Stimulated activated CD8-positive, alpha-beta memory T cell treated with anti-CD3 and anti-CD28 coated beads, Interleukin-4, amount 100 ng/mL, for 1 hour (primary cell): ENCODE measurements at places on chromosomes 11 and 22.

- DNase-seq, result no peak
These were observed 100.2 kb upstream of the CHRM4 start for GRCh38 chr11:46491661-46492330.

- no peak for DNase-seq
These were observed 59.1 kb downstream of the WNT11 start for GRCh38 chr11:76147106-76147740.

GRCh38 chr11:70511345-70511744, 113.0 kb downstream of the CTTN start:
- no peak for DNase-seq

DNA sequence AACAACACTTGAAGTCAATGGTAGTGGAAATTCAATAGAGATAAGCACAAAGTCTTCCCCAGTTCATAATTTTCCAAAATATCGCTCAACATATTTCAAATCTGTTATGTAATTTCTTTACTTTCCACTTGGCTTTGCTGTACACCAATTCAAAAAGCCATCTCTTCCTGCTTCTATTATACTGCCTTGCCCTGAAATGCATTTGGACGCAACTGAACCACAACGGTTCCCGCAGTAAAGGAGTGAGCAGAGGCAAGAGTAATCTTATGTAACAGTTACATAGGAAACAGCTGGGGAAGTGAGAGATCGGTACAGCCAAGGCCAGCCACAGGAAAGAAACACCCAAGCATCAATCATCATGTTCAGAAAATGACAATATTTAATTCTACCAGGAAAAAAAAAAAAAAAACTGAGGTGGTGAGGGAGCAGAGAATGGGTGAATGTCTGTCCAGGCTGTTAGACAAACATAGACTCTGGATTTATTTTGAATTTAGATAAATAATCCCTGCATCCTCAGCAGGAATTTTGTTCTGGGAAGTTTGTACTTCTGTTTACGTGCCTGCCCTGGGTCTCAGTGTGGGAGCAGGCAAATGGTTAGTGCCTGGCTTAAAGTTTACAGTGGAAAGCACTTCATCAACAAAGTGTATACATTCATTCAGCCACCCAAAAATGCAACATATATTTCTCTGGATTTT, 392.2 kb downstream of the ETS1 start:
- DNase-seq, result no peak

DNA sequence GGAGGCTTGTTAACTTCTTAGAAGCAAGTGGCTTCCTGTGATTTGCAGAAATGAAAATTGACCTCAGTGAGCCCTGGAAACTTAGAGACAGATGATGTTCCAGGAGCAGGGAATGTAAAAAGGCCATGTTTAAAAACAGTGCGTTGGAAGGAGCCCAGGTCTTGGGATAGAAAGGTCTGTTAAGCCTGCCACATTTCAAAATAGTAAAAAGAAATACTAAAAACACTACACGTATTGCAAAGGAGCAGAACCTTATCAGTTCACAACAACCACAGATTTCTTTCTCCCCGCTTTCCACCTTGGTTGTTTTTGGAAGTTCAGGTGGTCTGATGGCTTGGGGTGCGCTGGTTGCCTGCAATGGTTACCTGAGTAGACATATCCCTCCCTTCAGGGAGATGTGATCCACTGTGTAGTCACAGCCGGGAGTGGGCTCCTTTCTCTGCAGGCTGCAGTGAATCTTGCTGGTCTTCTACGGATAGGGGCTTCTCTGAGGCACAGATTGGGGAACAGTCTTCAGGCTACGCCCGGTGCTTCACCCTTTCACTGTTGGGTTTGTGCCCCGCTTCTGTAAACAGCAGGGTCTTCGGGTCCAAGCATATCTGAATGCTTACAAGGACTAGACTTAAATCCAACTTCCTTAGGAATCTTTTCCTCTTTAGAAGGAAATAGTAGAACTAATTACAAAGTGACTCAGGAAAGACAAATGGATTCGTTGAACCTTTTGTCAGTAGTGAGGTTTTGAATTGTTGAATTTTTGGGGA, 1.9 kb downstream of the TEAD1 start:
- DNase-seq, result no peak

DNA sequence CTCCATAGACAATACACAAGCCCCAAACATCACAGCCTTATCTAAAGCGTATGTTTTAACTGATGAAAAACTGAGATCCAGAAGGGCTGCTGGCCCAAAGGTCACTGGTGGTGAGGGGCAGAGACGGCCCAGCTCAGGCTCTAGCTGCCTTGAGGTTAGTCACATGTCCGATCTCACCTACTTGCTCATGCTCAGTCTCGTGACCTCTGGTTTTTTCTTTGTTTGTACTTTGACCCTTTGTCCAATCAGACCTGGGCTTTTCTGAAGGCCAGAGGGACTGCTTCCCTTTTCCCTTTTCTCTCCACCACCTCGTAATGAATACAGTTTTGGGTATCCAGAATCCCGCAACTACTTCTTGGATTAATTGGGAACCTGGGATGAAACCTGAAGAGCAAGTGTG, 28.6 kb downstream of the MMP20 start:
- no peak for DNase-seq

DNA sequence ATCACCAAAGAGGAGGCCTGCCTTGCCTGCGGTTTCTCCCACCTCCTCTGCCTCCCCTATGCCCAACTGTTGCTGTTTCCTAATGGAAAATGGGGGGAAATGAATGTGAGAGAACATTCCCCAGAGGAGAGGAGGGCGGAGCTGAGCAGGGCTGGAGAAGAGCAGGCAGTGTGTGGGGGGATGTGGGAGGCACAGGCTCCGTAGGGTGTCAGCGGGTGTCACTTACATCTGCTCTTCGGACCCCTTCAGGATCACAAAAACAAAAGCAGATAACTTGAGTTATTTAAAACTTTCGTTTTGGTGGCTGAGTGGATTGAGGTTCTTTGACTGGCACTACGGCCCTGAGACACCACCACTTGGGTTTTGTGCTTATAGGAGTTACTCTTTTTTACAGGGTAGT, 93.8 kb downstream of the CEP164 start:
- no peak for DNase-seq

- DNase-seq, result no peak
These were observed 1.4 kb downstream of the TRIM34 start for GRCh38 chr11:5626196-5626595.

DNA sequence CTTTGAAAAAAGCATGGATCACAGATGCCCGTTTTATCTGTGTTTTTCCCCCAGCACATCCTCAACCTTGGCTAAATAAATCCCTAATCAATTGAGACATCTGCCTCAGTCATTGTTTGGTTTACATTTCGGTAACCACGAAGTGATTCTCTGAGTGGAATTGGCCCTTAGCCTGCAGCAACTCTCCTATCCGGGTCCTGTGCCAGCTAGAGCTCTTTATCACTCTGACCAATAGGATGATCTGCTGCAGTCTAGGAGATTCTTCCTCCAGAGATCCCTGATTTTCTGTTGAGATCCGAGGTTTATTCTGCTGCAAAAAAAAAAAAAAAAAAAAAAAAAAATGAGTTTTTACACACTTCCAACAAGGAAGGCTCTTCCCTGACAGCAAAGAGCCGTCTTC, 137.3 kb downstream of the KCNA4 start:
- DNase-seq, result no peak

- DNase-seq, result no peak
These were observed 3.2 kb downstream of the RPL27A start for GRCh38 chr11:8685820-8686219.

DNA sequence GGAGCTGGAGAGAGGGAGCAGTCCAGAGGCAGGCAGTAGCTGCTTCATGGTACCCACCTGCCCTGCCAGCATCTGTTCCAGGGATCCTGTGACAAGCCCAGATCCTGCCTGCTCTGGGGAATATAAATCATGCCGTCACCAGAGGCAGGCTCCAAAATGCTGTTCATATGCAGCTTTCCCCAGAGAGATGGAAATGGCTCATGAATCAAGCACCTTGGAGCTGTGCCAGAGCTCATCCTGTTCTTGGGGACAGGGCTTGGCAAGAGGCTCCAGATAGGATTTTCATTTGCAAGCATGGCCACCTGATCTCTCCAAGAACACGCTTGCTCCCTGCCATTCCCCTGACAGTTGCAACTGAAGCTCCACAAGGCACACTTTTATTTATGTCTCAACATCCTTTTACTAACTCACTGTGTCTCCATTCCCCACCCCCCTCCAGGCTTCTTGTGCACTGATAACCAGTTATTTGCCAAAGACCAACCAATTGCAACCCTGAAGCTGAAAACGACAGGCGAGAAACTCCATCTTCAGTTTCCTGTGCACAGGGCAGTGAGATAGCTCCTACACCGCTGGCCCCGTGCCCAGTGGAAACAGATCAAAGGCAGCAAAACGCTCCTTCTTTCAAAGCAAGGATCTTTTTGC, 115.8 kb upstream of the PITPNB start:
- no peak for DNase-seq

- no peak for DNase-seq
These were observed 3.1 kb upstream of the WT1 start for GRCh38 chr11:32438346-32438865.

GRCh38 chr11:72635933-72636332, 38.3 kb downstream of the PDE2A start:
- no peak for DNase-seq

DNA sequence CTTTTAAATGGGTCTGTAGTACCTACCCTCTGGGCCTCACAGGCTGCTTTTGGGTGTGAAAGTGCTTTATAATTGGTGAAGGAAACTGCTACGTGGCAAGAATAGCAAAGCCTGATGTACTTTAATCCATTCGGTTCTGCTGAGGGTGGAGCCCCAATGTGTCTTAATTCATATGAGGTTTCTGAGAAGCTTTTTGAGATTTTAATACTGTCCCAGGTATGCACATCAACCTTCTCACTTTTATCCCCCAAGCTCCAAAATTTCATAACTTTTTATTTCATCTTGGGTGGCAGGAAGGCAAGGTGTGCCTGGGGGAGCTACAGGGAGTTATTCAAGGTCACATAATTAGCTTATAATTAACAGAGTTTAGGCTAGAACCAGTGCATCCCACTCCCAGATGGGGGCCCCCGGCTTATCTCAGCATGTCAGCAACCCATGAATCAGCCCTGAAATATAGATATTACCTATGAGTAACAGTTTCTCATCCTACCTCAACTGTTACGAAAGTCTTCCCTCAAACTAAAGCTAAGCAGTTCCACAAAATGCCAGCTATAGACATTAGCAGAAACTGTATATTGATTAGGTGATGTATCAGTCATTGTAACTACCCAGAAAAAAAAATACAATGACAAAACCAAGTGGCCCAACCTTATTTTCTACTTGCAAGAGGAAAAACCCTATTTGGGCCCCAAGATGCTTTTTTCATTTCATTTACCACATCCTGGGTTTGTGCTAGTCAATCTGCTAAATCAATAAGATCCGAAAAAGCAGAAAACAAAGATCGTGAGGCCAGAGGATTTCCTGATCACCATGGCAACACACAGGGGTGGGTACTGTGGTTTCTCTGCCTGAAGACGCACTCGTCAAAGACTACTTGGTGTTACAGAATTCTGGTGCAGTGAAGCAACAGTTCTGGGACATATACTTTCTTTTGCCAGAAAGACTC, 26.7 kb downstream of the CD44 start:
- peak; percentile 47 for DNase-seq

- DNase-seq, result no peak
These were observed 8.1 kb downstream of the RELA start for GRCh38 chr11:65654375-65655349.

- no peak for DNase-seq
These were observed 8.8 kb upstream of the PLA2G3 start for GRCh38 chr22:31148953-31149627.

- DNase-seq, result no peak
These were observed 319.2 kb upstream of the CNTN5 start for GRCh38 chr11:98701541-98701940.

DNA sequence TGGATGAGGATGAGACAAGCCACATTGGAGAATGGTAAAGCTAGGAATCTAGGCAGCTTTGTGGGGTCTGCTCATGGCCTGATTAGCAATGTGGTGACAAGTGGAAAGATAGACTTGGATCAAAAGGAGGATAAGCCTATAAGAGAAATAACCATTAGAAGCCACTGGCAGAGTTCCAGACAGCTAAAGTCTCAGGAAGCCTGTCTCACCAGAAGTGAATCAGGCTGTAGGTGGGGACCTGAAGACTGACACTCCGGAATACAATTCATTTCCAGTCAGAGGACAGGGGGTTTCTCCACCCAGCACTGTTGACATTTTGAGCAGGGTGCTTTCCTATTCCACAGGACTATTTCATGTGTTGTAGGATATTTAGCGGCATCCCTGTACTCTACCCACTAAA, 129.7 kb downstream of the ARHGAP42 start:
- no peak for DNase-seq

- no peak for DNase-seq
These were observed 23.9 kb upstream of the CD44 start for GRCh38 chr11:35114906-35115687.

GRCh38 chr11:63766531-63767235, 1.9 kb downstream of the ZFTA start:
- no peak for DNase-seq

DNA sequence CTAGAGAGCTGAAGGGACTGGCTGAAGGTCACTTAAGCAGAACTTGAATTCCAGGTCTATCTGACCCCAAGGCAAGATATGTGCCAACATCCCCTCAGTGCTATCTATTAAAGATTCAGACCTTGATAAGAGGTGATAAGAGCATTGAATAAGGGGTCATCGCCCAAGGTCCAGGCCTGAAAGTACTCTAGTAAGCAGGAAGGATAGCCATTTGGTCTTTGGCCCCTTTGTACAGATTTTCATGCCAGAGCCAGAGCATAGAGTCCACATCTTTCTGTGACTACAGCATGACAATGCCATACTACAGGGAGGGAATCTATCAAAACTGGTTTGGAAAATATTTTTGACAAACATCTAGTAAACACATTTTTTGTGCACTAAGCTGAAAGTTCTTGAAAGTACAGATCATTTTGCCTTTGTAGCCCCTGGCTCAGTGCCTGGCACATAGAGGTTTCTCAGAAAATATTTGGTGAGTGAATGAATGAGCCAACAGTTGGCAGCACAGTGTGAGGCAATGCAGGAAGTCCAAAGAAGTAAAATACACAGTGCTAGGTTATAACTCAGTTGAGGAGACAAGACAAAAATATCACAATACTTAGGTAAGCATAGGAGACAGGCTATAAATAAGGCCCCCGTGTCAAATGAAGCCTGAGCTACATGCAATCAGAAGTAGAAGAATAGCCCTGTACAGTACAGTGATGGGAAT, 15.1 kb upstream of the RRAS2 start:
- no peak for DNase-seq

GRCh38 chr11:33704240-33705002, 3.8 kb upstream of the C11orf91 start:
- no peak for DNase-seq

- DNase-seq, result no peak
These were observed 3.1 kb downstream of the AKIP1 start for GRCh38 chr11:8913961-8914660.

DNA sequence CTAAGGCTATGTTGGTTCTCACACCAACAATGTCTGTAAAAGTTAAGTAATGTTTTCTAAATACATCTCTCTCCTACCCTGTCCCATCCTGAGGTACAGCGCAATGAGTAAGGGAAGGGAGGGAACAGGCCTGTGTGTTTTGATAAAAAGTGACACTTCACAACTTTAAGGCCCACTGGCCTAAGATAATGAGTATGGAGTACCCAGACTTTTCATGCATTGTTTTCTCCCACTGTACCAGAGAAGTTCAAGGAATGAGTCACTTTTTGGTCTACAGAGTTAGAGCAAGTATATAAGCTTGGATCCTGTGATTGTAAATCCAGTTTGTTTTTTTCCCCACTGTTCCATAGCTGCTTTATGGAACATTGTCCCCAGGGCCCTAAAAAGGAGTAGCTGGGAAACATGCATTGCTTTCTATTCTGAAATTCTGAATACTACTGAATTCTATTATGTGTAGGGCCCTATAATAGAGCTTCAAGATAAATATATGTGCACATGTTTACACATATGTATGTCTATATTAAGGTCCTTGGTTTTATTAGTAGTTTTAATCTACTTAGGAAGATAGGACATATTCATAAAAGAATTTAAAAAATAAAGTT, 29.8 kb downstream of the KCNE3 start:
- no peak for DNase-seq
